H7 (cell line): ENCODE measurements at places on chromosomes 1 and 21.

GRCh38 chr1:33007190-33008050, 29.3 kb downstream of the AK2 start:
- peak; percentile 55 for DNase-seq

DNA sequence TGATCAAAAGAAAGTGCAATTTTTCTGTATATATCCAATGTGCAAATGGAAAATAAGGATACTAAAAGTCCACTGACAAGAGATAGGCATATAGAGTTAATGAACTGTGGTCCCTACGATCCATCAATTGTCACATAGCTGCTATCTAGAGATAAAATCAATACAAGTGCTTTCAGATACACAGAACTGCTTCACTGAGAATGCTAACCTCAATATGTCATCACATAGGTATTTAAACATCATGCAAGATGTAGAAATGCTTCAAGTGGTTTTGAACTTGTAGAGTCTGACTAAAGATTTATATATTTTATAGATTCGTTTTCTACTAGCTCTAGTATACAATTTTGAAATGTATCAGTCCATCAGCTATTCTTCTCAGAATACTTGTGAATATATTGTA, 1604.7 kb downstream of the PLA2G4A start:
- no peak for DNase-seq

DNA sequence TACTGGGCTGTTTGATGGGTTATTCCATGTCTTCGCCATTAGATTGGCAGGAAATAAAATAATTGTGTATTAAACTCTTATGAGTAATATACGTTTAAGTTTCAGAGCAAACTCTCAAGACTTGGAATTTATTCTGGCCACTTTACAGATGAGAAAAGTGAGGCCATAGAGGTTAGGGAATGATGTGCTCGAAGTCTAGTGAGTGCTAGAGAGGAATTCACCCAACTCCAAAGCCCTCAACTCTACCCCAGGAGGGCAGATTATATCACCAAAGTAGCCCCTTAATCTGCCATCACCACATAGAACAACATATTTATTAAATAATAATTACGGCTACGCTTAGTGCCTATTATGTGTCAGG, 440 bp upstream of the MUL1 start:
- no peak for DNase-seq

- peak; percentile 56 for DNase-seq
These were observed at the start of gene CA14 for GRCh38 chr1:150257624-150258585. CA14 (plus strand) TSS chr1:150257774; CDS start chr1:150258129, 355 bp downstream.

GRCh38 chr1:28865997-28866650, 48.2 kb upstream of the EPB41 start:
- DNase-seq: no peak

DNA sequence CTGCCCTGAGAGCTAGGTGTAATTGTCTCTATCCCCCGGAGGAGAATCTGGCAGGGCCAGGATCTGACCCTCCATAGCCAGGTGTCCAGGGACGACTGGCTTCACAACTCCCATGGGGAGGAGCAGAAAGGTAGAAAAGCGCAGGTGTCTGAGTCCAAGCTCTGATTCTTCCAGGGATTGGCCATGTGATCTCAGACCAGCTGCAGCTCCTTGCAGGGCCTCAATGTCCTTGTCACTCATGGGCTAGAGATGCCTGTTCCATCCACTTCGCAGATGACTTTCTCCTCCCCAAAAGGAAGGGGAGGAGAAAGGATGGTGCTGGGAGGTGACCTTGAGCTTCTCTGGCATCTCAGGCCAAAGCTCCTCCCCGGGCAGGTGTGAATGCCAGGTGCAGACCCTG, 22.7 kb downstream of the HSPG2 start:
- DNase-seq: no peak

- DNase-seq: no peak
These were observed 48.7 kb downstream of the NTMT2 start for GRCh38 chr1:170194451-170194850.

DNA sequence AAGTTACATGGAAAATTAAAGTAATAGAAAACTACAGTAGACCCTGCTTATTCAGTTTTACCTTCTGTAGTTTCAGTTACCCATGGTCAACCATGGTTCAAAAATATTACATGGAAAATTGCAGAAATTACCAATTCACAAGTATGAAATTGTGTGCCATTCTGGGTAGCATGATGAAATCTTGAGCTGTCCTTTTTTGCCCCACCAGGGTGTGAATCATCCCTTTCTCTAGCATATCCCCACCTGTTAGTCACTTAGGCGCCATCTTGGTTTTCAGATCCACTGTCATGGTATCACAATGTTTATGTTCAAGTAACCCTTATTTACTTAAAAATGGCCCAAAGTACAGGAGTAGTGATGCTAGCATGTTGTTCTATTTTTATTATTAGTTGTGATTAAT, 3.5 kb upstream of the LRIF1 start:
- DNase-seq: no peak

GRCh38 chr1:206555473-206555935, 48.2 kb downstream of the RASSF5 start:
- DNase-seq: peak; percentile 54

GRCh38 chr1:218643926-218644325, 298.8 kb downstream of the TGFB2 start:
- DNase-seq: no peak

GRCh38 chr1:66349242-66349641, 184.7 kb upstream of the SGIP1 start:
- no peak for DNase-seq

- DNase-seq: no peak
These were observed 77.2 kb downstream of the ADGRL2 start for GRCh38 chr1:81877940-81878339.

DNA sequence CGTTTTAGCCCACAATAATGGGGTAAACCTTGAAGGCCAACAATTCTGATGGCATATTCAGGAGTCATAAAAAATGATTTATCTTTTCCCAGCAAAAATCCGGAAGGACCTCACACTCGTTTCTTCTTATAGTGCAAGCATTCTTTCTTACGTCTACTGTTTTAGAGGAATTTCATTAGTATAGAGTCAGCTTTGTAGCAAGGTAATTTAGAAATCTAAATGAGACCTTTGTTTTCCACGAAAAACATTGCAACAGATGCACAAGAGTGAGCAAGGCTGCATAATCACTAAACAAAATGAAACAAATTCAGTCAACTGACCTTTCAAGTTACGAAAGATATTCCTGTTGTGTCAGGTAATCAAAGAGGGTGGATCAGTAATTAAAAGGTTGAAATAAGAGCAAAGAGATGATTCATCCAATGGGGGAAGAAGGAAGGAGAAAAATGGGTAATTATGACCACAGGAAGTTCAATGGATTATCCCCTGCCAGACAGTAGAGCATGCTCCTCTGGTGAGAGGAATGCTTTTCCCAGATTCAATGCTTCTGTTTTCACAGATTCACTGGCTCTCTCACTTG, 560 bp upstream of the CSDE1 start:
- DNase-seq: no peak

DNA sequence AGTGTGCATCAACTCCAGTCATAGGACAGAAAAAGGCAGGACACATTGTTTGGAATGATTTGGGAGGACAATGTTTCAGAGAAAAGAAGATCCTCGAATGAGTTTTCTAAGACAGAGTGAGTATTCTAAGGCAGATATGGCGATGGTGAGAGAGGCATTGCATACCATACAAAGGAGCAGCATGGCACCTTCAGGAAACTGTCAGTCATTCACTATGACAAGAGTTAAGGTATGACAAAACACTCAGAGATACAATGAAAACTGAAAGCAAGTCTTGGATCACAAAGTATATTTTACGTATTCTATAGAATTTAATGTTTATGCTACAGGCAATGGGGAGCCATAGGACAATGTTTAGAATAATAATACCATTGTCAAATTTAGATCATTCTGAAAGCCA, 337.4 kb upstream of the LYPLAL1 start:
- no peak for DNase-seq

DNA sequence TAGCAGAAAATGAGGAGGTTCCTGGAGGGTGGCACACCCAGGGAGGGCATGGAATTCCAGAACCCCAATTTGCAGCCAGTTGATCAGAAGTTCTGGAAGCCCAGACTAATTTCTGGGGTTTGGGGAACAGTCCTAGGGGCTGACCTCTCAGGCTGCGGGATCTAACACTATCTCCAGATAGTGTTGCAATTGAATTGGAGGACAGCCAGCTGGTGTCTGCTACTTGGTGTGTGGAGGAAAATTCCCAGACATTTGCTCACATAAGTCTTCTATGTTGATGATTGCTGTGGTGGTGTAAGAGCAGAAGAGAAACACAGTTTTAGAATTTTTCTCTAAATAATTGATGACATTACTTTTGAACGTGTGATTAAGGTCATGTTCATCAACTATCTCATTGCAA, 154.3 kb upstream of the RNPC3 start:
- DNase-seq: no peak

DNA sequence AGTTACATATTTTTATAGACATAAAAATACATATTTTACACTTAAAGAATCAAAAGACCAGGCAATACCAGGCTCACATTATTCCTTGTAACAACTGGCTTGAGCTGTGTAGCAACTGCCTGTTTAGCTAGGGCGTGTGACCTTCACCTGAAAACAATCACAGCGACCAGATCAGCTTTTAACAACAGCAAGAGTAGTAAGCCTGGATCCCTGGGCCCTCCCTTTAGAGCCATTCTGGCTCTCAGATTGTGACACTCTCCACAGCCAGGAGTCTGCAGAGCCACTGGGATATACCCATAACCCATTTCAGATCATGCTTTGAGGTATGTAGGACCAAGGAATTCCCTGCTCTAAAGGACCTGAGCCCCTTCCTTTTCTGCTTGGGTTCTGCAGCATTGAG, 29.4 kb upstream of the GNG4 start:
- no peak for DNase-seq

- DNase-seq: no peak
These were observed 993 bp downstream of the SYPL2 start for GRCh38 chr1:109467301-109467777.

- no peak for DNase-seq
These were observed 68.4 kb upstream of the MRPS6 start for GRCh38 chr21:34004974-34005373.

DNA sequence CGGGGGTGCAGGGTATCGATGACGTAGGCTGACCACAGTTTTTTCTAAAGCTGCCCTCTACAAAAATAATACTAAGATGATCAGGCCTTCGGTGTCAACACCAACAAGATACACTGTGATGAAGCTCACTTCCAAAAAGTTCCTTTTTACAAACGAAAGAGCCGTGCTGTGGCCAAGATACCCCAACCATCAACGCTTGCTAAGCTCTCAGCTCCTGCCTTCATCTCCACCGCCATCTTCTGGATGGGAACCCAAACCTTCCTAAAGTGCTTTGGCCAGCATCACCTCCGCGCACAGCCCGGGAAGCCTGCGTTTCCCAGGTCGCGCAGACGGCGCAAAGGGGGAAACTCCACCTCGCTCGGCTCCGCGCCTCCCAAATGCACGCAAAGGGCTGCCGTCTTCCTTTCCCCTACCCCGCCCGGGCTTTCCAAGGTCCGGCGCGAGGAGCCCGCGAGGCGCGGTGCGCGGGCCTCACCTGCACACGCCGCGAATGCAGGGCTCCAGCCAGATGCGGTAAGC, 541 bp downstream of the USP48 start:
- peak; percentile 67 for DNase-seq

GRCh38 chr1:169802888-169803287, 8.2 kb upstream of the METTL18 start:
- DNase-seq: no peak

DNA sequence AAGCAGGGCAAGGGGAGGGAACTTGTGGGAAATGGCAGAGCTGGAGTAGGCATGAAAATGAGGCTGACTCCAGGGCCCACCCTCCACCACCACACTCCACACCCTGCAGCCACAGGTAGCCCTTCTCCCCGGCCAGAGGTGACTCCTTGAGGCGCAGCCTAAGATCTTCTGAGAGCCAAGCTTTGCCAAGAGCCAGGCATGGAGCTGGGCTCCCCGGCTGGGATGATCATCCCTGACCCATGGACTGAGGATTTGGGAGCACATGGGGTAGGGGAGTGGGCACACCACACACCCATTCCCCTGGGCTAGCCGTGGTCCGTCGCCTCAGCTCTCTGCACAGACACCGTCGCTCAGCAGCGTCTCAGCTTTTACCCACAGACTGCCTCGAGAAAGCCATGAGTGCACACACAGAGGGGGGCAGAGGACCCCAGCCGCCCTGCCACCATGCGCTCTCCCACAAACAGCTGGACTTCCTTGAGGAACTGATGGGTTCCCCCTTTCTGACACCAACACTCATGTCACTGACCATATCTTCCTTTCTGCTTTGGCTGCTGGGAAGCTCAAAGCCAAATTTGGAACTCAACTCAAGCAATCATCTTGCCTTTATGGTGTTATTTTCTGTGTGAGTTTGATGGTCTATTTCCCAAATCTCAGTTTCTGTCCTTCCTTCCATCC, 123.6 kb upstream of the RUNX3 start:
- no peak for DNase-seq

DNA sequence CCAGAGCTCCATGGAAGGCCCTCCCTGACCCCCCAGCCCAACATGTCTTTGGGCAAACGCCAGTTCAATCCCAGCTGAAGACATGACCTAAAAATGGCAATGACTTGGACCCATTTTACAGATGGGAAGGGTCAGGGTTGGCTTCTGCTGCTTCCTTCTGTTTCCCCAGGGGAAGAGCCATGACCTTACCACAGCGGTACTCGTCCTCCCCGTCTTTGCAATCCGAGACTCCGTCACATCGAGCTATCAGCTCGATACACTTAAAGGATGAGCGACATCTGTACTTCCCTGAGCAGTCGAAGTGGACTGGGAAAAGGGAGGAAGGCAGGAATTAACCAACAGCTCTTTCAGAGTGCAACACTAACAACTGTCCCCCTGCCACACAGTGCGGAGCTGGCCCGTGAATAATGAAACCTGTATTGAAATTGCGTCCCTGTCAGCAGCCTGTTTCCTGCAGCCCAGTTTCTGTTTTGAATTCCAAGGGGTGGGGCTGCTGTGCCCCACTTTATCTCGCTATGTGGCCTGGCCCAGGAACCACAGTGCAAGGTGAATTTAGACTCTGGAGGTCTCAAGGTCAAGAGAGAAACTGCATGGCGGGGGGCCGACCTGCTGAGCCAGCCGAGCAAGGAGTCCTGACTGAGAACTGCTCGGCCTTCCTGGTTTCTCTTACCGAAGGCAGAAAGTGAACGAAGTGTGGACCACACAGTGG, 7.0 kb downstream of the TMPRSS3 start:
- peak; percentile 55 for DNase-seq

DNA sequence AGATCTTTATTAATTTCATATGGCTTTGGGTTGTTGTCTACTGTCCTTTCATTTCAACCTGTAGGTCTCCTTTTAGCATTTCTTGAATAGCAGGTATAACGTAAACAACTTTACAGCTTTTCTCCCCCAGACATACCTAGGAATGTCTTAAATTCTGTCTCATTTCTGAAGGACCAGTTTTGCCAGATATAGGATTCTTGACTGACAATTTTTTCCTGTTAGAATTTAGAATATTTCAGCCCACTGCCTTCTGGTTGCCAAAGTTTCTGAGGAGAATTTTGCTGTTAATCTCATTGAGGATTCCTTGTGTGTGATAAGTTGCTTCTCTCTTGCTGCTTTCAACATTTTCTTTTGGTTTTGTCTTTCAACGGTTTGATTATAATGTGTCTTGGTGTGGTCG, 60.1 kb downstream of the CCDC30 start:
- DNase-seq: no peak

GRCh38 chr1:201282931-201283829, at the start of gene PKP1:
PKP1 (plus strand) TSS chr1:201283506; CDS start chr1:201283703, 197 bp downstream.
- DNase-seq: peak; percentile 80
